Left renal pelvis (tissue), 4 donors: ENCODE measurements at places on chromosomes 16 and 17. TPM values are rescaled to one million over a fixed set of nuclear protein-coding genes. Genes with fewer than 3 reads are reported as not detected.

- no peak for DNase-seq
Measured at GRCh38 chr16:12344577-12345343, 368.2 kb downstream of the SNX29 start.

DNA sequence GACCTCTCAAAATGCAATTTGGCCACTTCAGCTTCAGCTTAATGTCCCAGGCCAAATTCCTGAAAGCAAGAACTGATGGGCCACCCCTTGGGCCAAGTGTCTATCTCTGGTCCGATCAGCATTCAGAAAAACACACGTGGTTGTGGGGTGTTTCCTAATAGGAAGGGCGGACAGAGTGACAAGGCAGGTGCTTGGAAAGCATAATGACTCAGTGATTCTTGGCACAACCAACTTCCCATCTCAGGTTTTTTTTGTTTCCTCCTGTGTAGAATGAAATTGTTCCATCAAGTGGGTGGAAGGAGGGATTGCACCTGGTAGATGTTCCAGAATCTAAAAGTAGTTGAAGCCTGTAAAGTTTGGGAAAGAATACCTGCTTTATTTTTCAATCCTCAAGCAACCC lies 155.6 kb downstream of the HS3ST2 start:
- DNase-seq, result no peak

DNA sequence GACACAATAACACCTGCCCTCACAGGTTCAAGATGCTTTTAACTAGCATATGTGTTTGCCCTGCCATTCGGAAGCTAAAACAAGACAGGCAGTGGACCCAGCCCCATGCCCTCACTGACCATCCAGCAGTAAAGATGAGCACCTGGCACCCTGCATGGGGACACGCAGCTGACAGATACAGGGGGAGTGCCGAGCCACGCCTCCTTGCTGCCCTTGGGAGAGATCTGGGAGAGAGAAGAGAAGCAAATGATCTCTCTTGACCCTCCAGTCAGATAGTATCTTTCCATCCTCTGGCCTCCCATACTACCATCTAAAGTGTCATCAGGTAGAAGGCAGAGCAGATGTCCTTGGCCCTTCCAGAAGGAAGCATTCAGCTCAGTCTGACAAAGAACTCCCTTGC lies 40.6 kb upstream of the MYOCD start:
- no peak for DNase-seq

- no peak for DNase-seq
Measured at GRCh38 chr17:8875436-8875835, 8.0 kb upstream of the PIK3R6 start.

DNA sequence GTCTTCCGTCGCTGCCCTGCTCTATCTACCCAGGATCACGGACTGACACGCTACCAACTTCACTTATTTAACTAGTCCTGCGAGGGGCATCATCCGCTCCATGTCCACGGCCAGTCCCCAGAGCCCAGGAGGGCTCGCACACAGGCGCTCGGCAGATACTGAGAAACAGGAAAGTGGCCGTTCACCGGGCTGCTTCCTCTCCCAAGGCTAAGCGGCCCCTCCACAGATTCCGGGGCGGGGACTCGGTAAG lies 388 bp downstream of the OXLD1 start:
- DNase-seq, result no peak

Gene SMIM22
- 11.8 TPM for polyA plus RNA-seq

DNA sequence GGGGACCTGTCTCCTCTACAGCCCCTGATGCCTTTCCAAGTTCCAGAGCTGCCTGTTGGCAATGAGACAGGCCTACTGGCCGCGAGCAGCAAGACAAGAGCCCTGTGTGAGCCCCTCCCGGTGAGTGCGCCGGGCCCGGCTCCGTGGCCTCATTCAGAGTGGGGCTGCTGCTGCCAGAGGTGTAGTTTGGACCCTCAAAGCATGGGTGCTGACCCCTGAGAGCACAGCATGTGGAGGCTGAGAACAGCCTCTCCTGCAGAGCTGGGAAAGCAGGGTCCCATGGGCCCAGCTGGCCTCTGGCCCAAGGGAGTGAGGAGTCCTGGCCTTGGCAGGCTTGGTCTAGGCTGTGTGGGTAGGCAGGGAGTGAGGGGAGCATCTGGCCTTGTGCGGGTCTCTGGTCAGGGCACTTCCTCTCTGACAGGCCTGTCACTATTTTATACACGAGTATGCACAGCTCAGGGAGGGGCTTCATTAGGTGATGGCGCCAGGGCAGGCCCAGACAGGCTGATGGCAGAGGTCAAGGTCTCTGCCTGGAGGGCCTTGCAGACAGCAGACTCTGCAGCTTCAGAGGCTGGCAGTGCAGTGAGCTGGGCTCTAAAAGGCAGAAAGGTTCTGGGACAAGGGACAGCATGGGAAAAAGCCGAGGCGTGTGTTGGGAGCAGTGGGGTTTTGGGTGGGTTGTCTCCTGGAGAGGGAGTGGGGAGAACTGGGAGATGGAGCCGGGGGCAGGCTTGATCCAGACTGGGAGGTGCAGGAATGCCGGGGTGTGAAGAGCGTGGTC lies 43.4 kb downstream of the ADCY7 start:
- DNase-seq, result no peak

Gene KRTAP4-3
- not detected for polyA plus RNA-seq

- no peak for DNase-seq
Measured at GRCh38 chr16:4663777-4664465, 29.4 kb upstream of the NUDT16L1 start.

Gene KRT39
- not detected for polyA plus RNA-seq

Gene CDH15
- polyA plus RNA-seq, result 3.5 TPM

DNA sequence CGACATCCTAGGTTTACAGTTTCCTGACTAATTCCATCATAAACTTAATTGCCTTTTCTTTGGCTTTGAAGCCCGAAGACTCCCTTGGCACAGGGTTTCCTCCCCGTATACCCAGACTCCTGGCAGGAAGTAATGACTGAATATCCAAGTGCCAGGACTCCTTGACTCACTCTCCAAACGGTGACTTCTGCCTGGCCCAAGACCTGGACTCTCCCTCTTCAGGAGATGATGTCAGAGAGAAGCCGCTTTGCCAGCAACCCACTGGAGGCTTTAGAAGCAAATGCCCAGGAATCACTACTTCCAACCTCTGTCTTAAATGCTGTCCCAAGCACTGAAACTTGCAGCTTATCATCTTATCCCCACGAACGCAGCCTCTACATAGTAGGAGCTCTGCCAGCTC lies 146.5 kb downstream of the RGS9 start:
- DNase-seq, result no peak

Gene TEX14
- 0.27 TPM for polyA plus RNA-seq

- no peak for DNase-seq
Measured at GRCh38 chr16:53369921-53370320, 64.3 kb upstream of the RBL2 start.

Gene FMNL1
- polyA plus RNA-seq, result 6.3 TPM

Gene NTN1
- 5.6 TPM for polyA plus RNA-seq

Gene SHMT1
- 53.9 TPM for polyA plus RNA-seq

- no peak for DNase-seq
Measured at GRCh38 chr16:57886427-57886826, 84.1 kb upstream of the KIFC3 start.

Gene KRT28
- polyA plus RNA-seq, result not detected

- DNase-seq, result no peak
Measured at GRCh38 chr16:84686707-84687298, 13.0 kb upstream of the USP10 start.

- DNase-seq, result peak; percentile 40
Measured at GRCh38 chr16:82004601-82005000, 6.7 kb downstream of the SDR42E1 start.

DNA sequence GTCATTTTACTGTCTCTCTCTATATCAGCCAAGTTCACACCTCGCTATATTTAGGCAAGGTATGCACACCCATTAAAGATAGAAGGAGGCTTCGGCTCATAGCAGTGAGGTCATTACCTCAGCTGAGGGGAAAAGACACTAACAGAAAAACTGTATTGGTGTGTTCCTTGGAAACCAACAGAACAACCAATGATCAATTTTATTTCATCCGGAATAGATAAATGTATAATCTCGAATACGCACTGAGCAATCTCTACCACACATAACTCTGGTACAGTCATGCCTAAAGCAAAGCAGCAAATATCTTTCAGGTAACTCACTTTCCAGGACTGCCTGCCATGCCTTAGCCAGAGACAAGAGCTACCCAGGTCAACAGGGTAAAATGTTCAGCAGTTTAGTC lies 109.9 kb upstream of the CORO6 start:
- no peak for DNase-seq

GRCh38 chr17:42392692-42393415 lies 4.6 kb upstream of the STAT3 start:
- no peak for DNase-seq

Gene ATP2C2
- 1.2 TPM for polyA plus RNA-seq

GRCh38 chr17:2835780-2836179 lies 39.5 kb downstream of the RAP1GAP2 start:
- no peak for DNase-seq
